CD4-positive, alpha-beta T cell treated with Interleukin-1 beta for 1 hour (primary cell): ENCODE measurements at places on chromosomes 16 and 17.

DNA sequence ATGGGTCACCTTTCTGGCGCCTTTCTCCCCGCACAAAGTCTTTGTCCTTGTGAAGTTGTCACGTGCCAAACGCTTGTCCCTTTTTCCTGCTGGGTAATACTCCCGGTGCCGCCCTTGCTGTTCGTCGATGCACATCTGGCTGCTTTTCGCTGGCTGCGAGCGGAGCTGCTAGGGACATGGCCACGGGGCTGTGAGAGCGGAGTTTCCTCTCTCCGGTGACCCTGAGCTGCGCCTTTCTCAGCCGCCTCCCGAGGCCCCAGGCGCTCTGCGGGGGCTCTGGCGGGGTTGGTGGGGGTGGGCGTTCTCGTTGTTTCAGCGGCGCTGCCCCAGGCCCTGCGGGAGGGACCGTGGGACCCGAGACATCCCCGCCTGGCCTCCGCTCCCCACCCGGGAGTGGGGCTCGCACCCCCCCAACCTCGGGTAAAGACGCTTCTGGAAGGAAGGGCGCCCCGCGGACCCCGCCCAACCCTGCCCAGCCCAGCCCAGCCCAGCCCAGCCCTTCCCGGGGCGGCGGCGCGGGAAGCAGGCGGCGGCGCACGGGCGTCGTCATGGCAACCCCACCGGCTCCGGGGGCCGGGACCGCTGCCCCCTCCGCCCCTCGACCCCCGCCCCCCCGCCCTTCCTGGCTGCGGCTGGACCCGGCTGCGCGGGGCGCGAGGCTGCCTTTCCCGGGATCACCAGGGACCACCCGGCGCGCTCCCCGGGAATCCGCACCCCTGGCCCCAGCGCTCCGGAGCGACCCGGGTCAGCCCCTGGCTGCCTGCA, 12.3 kb downstream of the CHMP6 start:
- no peak for DNase-seq

DNA sequence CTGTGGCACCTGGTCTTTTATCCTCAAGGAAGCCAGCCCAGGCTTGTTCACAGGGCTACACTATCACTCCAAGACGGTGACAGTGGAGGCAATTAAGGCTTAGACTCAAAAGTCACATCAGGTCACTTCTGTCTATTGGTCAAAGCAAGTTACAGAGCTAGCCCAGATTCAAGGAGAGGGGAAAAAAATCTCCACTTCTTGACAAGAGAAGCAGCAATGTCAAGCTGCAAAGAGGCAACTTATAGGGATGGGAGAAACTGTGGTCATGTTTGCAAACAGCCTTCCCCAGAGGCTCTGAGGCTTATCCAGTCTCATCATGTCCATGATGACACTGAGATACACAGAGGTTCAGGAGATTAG, 31.6 kb downstream of the SERPINF1 start:
- no peak for DNase-seq

DNA sequence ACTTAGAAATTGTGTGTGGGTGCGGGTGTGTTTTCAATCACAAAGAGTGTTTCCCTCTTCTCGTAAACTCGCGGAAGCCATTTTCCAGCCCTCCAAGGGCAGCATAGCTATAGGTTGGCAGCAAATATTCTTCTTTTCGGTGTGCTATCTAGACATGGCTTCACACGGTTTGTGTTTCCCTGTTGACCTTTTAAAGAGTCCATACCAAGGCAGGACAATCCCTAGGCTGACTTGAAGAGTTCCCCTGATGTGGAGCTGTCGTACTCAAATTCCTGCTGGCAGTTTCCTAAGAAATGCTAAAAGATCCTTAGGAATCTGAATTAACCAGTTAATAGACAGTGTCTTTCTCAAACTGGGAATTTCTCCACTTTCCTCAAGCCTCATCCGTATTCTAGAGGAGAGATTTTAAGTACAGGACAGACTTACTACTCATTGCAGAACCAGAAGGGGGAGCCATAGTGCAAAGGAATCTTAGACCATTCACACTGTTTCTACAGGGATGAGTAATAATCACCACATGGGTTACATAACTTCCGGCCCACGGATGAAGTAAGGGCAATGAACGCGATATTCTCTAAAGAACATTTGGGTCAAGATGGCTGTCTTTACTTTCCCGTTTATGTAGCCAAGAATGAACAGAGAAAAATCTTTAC, 288.6 kb upstream of the ELAC2 start:
- DNase-seq: no peak

- DNase-seq: no peak
Measured at GRCh38 chr16:17951378-17951777, 385.2 kb downstream of the NPIPA8 start.

DNA sequence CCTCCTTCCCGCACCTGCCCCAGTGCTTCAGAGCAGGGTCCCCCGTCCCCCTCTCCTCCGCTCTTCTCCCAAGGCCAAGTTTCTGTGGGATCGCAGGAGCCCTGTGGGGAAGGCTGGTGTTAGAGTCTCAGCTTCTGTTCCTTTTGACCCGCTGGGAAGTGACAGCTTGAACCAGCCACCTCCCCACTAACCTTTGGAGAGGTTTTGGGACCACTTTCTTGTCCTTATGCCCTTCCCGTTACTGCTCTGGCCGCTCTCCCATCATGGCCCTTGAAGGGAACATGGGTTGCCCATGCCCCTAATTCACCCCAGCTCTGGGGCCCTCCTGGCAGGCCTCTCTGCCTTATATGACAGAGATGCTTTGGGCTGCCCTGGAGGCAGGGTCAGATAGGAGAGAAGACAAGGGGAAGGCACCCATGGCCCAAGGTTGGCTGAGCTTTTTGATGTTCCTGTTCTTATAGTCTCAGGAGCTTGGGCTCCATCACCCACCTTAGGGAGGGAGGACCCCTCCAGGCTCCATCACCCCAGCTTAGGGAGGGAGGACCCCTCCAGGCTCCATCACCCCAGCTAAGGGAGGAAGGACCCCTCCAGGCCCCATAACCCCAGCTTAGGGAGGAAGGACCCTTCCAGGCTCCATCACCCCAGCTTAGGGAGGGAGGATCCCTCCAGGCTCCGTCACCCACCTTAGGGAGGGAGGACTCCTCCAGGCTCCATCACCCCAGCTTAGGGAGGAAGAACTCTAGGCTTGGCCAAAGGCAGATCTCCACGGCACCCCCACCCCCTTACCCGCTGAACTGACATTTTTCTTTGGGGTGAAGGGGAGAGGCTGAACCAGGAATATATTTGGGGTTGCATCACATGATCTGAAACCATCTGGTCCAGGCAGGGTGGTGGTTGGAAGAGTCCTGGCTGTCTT, 45.0 kb downstream of the NT5M start:
- DNase-seq: no peak

DNA sequence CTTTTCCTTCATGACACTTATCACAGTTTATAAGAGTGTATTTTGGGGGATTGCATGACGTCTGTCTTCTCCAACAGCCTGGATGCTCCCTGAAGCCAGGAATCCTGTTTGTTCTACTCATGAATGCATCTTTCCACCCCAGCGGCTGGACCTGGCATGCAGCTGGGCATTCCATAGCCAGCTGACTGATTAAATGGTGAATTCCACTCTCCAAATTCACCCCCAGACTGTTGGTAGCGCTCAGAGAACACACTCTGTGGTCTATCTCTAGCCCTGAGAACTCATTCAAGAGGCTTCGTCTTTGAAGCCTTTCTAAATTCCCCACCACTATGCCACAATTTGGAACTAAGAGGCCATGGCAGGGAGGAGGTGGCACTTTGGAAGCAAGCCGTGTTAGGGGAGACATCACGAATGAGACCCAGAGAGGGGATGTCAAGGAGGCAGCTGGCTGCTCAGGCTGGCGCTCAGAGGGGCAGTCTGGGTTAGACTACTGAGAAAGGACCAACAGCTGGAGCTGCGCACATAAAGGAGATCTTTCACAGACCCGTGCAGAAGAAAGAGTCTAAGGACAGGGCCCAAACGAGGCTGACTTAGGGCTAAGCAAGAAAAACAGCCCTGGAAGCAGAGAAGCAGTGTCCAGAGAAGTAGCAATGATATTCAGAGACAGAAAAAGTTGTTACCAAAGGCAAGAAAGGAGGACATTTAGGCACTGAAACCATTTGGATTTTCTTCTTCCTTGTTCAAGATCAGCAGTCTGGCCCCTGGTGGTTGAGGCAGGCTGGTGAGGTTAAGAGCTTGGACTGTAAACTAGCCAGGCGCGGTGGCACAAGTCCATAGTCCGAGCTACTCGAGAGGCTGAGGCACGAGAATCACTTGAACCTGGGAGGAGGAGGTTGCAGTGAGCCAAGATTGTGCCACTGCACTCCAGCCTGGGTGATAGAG, 42.4 kb upstream of the ZNF629 start:
- DNase-seq: no peak

- DNase-seq: no peak
Measured at GRCh38 chr16:71250461-71251235, 20.1 kb upstream of the HYDIN start.

GRCh38 chr16:48182979-48183537, 27.3 kb upstream of the ABCC12 start:
- no peak for DNase-seq

DNA sequence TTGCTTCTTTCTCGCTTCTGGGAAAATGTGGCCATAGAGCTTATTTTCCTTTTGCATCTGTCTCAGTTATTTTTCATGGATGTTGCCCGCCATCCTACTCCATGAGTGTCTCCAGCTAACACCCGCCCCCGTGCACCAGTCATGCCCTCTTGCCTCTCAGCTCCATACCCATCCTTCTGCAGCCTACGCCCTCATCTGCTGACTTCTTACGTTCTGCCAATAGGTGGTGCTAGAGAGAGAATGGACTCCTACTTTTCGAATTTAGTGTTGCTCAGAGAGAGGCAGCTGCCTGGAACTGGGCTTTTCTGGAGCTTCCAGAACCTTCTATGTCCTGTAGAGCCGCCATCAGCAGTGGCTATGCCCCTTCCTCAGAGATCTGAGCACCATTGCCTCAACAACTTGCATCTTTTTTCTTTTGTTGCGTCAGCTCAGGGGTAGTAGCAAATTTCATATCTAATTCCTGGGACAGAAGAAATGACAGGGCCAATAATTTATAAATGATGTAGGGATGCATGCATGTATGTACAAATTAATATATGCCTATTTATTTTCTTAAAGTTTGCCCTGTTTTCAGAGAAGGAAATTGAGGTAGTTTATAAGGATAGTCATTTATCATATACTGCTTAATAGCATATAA, 119.7 kb upstream of the MYOCD start:
- DNase-seq: no peak

DNA sequence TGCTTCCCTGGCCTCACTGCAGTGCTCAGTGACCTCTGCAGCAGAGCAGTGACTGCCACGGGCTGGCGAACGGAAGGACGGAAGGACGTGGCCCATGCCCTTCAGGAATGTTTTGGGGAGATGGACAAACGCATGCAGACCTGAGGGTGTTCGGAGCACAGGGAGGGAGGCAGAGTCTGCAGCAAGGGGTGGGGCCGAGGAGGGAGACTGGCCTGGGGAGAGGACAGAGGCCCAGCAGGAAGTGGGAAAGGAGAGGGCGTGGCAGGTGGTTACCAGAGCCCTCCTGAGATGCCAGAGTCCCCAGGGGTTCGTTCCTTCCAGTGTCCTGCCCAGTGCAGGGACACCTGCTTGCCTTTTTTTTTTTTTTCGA, 21.9 kb downstream of the ADORA2B start:
- no peak for DNase-seq

- no peak for DNase-seq
Measured at GRCh38 chr16:50613281-50613963, 65.2 kb downstream of the NKD1 start.

DNA sequence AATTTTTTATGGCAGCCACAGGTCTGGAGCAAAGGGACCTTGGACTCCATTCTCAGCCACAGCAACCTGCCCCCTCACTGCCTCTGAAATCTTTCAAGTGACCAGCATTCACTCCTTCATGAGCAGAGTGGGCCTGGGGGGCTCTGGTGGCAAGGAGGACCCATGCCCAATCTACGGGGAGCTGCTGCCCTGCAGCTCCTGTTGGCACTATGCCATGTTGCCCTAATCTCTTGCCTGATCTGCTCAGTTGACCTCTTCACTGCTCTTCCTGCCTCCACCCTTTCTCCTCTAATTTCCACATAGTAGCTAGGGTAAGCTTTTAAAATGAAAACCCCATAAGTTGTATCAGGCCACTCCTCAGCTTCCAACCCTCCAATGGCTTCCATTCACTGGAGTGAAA, 2.9 kb upstream of the PRKCB start:
- no peak for DNase-seq

DNA sequence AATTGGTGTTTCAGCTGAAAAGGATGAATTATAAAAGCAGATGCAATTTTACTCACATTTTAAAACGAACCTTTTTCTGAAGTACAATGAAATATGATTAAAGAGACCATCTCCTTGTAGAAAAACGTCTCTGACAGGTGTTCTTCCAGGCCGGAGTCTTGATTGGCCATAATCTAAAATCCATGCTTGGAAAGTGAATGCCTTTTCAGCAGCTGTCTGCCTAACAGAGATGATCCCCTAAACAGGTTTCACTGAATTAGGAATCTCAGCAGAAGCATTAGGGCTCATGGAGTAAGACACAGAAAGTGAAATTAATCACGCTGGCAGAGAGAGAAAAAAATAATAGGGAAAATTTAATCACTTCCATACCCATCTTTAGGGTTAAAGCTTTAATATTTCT, 39.3 kb upstream of the IRX5 start:
- DNase-seq: no peak

DNA sequence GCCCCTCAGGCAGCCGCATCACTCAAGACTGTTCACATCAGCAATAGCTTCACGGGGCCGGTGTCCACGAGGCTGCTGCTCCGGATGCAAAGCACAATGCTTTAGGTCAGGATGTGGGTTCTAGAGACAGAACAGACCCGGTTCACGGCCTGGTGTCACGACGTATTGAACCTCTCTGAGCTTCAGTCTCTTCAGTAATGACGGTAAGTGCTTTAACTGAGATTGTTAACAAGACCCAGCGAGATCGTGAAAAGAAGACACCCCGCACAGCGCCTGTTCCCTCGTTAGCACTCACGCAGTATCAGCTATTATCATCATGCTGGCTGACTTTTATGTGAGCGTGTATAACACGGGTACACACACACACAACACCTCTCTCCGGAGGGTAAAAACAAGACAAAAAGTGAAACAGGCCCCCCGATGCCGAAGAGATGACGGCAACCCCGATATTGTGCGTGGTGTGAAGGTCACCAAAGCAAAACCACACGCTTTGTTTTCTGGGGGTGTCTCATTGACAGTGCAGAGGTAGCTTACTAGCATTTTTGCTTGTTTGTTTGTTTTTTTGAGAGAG, 21.4 kb upstream of the ABR start:
- DNase-seq: peak; percentile 55

GRCh38 chr16:56932721-56933619, 1.0 kb downstream of the HERPUD1 start:
- peak; percentile 72 for DNase-seq
